ENCODE measurements at places on chromosomes 7 and 10. TPM values are rescaled to one million over a fixed set of nuclear protein-coding genes. Genes with fewer than 3 reads are reported as not detected.

GIMAP1 gene
- not detected for total RNA-seq

PKD2L1 gene
- total RNA-seq = not detected

CCDC146 gene
- total RNA-seq = 2.2 TPM

SYT15 gene
- 0.15 TPM for total RNA-seq

OR9A2 gene
- not detected for total RNA-seq

FXYD4 gene
- not detected for total RNA-seq
